ENCODE measurements at places on chromosomes 5 and 9.

DNA sequence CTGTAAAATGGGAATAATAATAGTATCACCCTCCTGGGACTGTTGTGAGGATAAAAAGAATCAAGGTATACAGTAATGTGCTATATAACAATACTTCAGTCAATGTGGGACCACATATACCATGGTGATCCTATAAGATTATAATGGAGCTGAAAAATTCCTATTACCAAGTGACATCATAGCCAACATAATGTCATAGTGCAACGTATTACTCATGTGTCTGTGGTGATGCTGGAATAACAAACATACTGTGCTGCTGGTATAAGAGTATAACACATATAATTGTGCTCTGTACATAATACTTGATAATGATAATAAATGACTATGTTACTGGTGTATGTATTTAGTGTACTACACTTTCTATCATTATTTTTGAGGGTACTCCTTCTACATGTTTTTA, 38.1 kb downstream of the LIFR start:
- no peak for DNase-seq

- DNase-seq, result no peak
Observed at GRCh38 chr5:120252839-120253238, 211.3 kb upstream of the PRR16 start.

DNA sequence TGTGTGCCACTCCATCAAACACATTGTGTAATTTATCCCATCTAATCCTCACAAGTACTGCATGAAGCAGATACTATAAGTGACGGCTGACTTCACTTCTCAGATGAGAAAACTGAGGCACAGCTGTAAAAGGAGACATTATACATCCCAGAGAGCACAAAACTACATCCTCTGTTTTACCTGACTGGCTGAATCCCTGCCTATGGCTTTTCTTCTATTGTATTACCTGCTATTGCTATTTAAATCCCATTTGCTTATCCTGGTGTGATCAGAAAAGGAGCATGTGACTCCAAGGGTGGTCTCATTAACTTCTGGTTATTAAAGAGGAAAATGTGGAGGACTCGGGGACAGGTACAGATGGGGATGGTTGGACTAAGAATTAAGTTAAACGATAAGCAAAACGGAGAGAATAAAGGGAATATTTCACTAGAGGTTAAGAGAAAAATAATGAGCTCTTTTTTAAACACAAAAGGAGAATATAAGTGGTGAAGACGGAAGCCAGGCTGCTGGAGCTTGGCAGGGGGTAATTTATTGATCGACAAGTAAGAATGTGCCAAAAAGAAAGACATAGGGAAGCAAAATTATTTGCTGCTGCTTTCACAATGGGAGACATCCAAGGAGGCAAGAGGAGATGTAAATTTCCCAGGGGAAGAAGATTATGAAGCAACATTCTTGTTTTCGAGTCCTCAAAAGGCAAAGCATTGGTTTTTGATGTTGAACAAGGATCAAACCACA, 155.7 kb upstream of the GPR151 start:
- no peak for DNase-seq

- no peak for DNase-seq
Observed at GRCh38 chr5:115463983-115464382, 80.6 kb downstream of the FEM1C start.

- no peak for DNase-seq
Observed at GRCh38 chr5:123414974-123415373, 8.2 kb downstream of the CEP120 start.

DNA sequence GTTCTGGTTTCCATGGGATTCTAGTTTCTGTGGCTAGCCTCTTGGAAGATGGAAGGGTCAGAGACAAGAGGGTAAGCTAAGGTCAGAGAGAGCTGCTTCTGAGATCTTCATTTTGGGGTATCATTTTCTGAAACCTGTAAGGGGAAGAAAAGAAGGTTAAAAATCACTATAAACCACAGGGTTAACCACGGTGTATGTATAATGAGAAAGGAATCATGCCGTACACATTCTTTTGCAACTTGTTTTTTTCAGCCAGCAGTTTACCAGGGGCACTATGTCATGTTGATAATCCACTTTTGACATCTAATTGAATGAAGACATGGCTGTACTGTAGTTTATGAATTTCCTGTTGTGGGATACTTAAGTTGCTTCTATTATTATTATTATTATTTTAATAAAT, 164.4 kb downstream of the FOCAD start:
- DNase-seq, result no peak

GRCh38 chr5:16957304-16958196, 21.5 kb upstream of the MYO10 start:
- no peak for DNase-seq

DNA sequence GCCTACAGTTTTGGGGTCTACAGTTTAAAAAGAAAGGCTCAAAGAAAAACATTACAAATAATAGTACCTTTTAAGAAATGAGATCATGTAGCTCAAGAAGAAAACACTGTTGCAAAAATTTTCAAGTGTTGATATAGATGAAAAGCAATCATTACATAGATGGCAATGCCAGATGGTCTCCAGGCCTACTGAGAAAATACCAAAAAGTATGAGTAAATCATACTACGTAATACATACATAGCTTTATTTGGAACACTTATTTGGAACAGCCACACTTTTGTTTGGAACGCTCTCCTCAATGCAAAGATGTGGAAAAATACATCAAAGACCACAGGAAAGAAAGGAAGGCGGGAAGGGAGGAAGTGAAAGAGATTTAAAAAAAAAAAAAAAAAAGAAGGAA, 44.1 kb downstream of the MARCHF11 start:
- DNase-seq, result no peak

GRCh38 chr9:37652261-37652660, 1.5 kb downstream of the FRMPD1 start:
- no peak for DNase-seq

DNA sequence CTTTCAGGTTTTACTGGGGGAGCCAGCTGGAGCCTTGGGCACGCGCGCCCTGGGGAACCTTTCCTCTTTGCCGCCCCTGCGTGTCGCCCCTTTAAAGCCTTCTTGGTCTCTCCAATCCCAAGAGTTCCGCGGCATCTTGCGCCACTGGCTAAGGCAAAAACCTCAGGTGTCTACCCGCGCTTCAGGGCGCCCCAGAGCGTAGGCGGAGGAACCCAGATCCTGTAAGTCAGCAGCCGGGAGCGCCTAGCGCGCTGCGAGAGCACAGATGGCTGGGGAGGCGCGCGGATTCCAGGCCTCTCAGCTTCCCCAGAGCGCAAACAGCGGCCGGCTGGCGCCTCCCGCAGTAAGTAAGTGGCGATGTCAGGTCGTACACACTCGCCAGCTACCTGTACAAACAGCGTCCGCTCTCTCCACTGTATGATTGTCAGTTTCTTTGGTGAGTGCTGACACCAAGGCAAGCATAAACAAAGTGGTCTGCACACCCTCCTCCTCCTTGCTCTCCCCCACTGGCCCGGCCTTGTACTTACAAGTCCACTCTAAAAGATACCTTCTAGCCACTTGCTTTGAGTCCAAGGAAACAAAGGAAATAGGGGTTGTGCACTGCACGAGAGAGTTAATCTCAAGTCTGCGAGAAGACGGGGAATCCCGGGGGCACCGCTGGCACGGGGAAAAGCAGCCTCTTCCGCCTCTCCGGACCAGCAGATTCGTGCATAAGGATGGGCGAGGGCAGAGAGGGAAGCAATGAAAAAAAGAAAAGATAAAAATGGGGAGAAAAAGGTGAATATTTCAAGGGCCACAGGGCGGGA, 2.9 kb downstream of the HTR1A start:
- DNase-seq, result no peak

DNA sequence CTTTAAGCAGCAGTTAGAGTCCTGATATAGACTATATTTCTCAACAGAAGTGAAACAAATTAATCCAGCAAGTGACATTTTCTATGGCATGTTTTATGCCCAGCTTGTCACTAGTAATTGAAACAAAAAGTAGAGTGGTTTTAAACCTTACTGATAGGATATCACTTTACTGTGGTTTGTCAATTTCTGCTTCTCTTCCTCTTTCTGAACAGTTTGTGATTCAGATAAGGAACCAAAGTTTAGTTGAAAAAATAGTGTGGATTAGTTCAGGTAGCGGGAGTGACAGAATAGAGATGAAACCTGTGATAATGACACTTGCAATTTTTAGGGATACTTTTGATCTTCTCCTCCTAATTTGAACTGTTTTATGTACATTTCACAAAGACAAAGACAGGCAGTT, 485.7 kb upstream of the EDIL3 start:
- DNase-seq, result no peak

DNA sequence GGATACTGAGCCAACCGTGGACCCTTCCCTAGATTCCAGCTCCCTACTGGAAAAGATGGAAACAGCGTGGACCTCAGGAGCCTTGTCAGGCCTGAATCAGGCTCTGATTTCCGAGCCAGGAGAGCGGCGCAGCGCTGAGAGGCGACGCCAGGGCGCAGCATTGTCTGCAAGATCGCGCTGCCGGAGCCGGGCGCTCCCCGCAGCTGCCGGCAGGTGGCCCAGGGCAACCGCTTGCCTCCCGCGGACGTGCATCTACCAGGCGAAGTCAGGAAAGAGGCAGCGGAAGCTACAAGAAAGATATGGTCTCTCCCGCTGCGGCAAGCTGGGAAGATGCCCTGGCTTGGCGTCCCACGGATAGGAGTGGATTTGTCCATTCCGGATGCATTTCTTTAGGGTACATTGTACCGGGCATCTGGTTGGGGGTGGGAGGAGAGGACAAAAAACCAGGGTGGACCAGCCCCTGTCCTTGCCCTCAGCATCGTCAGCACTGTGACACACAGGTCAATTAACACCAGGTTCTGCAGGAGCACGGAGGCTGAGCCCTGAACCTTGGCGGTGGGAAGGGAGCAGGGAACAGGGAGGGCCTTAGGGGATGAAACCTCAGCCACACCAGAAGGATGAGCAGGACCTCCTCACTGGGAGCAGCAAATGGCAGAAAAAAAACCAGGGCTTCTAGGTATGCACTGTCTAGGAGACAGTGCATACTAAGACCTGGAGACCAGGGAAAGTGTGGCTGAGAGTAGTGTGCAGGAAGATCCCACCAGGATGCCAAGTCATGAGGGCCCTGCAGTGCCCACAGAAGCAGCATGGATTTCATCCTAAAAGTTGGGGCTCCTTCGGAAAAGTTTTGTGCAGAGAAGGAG, 55.9 kb downstream of the SFXN1 start:
- peak; percentile 60 for DNase-seq

- no peak for DNase-seq
Observed at GRCh38 chr9:38347946-38348345, 44.6 kb upstream of the ALDH1B1 start.

GRCh38 chr5:44390351-44390750, 1.1 kb upstream of the FGF10 start:
- no peak for DNase-seq

- no peak for DNase-seq
Observed at GRCh38 chr9:19174127-19174912, 47.0 kb upstream of the PLIN2 start.
